ENCODE measurements at places on chromosomes 13 and 19.

DNA sequence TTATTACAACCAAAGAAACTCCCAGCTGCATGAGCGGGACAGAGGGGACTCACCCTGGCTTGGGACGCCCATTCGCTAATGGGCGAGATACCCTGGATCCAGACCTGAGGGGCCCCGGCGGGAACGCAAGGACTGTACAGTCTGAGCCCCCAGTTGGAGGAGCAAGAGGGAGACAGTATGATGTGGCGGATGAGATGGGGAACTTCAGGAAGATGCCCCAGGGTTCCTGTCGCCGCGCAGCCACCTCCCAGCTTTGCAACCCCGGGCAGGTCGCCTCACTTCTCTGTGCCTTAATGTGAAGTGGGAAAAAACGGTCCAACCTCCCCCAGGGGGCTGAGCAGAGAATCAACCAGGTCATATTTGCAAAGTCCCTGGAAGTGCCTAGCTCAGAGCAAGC is 2.5 kb downstream of the NPAS1 start:
- DNase-seq, result no peak

DNA sequence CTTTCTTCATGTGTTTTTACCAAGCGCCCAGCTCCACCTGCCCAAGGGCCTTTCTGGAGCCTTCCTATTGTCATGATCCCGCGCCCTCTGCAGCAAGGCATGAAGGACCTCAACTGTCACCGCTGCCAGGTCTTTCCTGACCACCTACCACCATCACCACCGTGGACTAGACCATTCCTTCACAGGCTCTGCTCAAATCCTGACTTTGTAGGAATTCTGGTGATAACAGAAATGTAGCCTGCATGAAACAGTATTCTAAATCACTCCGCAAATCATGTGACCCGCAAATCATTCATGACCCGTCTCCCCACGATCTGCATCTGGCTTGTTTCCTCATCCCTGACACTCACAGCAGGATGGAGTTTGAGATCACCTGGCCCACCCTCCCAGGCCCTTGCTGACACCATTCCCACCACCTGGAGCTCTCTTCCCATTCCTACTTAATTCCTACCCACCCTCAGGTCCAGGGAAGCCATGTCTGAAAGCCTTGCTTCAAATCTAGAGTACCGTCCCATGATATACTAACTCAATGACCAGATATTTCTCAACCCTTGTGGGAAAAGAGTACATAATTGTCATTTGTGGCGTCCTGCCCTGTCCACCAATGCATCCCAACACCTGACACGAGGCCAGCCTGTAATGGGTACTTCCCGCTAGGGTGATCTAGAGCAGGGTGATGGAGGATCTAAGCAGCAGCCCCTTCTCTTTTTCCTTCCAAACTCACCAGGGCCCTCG is 1.3 kb downstream of the UBE2S start:
- DNase-seq, result no peak

DNA sequence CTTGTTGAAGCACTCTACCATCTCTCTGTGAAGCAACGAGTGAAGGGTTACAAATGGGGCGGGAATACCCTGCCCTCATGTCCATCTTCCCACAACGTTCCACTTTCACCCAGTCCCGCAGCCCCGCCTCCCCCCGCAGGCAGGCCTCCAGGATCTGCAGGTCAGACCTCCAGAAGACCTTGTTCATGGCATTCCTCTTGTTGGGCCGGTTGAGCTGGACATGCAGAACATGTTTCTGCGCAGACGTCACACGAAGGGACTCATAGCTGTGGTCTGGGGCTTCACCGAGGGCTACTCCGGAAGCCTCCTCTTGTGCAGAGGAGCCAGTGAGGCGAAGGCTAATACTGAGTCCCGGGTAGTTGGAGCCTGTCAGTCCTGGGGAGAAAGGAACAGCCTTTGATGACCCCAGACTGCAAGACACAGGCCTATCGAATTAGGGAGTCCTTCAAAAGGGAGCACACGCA is 420 bp downstream of the ECH1 start:
- no peak for DNase-seq

DNA sequence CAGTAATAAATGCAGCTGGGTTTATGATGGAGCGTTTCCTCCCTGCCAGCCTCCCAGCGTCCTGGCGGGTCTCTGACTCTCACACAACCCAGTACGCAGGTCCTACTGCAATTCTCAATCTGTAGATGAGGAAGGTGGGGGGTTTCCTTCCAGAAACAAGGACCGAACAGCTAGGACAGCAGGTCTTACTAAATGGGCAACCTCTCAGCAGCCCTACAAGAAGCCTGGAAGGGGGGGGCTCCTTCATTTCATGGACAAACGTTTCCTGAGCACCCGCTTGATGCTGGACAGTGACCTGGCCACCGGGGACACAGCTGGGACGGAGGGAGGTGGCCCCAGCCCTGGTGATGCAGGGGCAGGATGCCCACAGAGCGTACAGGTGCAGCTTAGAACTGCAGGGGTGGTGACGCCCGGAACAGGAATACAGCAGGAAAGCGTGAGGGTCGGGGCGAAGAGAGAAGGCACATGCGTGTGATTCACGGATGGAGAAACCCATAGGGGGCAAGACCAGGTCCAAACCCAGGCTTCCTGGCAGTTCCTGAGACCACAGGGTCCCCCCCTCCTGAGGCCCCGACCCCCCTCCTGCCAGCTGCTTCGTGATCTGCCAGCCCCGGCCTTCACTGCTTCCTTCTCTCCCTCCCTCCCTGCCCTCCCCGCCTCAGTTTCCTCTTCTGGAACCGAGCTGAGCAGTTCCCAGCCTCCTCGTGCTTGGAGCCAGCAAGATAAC is 732 bp upstream of the C2CD4C start:
- DNase-seq, result no peak
